ENCODE measurements at places on chromosomes 1 and 21. TPM values are rescaled to one million over a fixed set of nuclear protein-coding genes. Genes with fewer than 3 reads are reported as not detected.

Gene PPM1J
- 2.5 TPM for total RNA-seq

Gene LCE2A
- total RNA-seq = not detected

Gene DPH2
- 18.3 TPM for total RNA-seq

Gene A3GALT2
- total RNA-seq = not detected

Gene NBPF11
- total RNA-seq = 2.1 TPM

Gene BEND5
- 1.2 TPM for total RNA-seq

Gene TMEM61
- total RNA-seq = not detected
